ENCODE measurements at places on chromosomes 4 and X. TPM values are rescaled to one million over a fixed set of nuclear protein-coding genes. Genes with fewer than 3 reads are reported as not detected.

- no peak for DNase-seq
Measured at GRCh38 chr4:86759298-86759697, 89.9 kb downstream of the SLC10A6 start.

GRCh38 chr4:7006411-7006810, 36.8 kb upstream of the TADA2B start:
- DNase-seq, result no peak

GRCh38 chrX:43702079-43702524, 46.0 kb downstream of the MAOA start:
- no peak for DNase-seq

DNA sequence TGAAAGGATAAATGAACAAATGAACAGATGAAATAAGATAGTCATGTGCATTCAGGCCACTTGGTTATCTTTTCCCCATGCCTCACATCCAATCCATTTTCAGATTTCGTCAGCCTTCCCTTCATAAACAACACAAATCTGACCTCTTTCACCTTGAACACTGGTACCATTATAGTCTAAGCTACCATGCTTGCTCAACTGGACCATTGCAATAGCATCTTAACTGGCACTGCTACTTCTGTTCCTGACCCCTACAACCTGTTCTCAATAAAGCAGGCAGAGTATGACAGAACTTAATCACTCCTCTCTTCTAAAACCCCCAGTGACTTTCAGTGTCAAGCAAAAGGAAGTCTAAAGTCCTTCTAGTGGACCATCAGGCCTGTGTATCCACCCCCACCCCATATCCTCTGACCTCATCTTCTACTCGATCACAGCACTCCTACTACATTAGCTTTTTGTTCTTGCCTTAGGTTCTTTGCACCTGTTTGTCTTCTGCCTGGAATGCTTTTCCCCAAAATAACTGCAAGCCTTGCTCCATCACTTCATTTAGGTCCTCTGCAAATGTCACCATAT, 40.7 kb downstream of the LARP7 start:
- no peak for DNase-seq

- no peak for DNase-seq
Measured at GRCh38 chrX:130566028-130566683, 164.4 kb downstream of the RBMX2 start.

DNA sequence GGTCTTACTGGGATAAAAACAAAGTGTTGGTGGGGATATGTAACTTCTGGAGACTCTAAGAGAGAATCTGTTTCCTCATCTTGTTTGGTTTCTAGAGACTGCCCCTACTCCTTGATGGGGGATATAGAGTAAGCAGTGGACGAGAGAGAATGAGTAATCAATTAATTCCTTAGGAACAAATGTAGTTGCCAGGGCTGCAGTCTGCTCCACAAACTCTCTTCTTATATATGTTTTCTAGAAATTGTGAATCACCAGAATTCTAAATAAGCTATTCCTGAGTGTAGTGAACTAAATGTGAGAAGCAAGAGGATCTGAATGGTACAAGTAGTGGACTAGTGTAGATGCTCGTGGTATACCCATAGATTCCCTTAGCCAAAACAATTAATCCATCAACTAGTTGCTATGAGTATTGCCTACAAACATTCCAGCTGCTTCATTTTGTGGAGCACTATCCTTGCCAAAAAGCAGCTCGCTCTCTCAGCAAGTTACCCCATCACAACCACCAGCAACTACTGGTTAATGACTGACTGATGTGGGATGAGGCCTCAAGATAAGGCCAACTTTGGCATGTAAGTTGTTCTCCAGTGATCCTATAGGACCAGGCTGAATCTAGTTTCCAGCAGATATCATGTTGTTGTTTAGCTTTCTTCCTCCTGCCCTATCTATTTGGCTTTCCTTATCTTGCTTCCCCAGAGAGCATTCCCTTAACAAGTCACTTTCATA, 273.0 kb downstream of the SLC7A11 start:
- no peak for DNase-seq

DNA sequence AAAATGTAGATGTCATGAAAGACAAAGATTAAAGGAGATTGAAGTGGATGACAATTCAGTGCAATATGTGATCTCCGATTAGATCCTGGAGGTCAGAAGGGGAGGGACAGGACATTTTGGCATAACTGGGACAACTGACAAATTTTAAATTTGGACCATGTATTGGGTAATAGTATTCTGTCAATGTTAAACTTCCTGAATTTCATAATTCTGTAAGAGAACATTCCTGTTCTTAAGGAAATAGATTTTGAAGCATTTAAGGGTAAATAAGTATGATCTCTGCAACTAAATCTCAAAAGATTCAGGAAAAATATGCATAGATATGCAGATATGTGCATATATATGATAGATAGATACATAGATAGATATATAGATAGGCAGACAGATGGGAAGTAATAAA, 11.0 kb downstream of the ODAPH start:
- no peak for DNase-seq

- DNase-seq, result no peak
Measured at GRCh38 chr4:2364654-2365053, 53.8 kb downstream of the ZFYVE28 start.

- no peak for DNase-seq
Measured at GRCh38 chrX:31894152-31894551, 822.3 kb upstream of the FTHL17 start.

DNA sequence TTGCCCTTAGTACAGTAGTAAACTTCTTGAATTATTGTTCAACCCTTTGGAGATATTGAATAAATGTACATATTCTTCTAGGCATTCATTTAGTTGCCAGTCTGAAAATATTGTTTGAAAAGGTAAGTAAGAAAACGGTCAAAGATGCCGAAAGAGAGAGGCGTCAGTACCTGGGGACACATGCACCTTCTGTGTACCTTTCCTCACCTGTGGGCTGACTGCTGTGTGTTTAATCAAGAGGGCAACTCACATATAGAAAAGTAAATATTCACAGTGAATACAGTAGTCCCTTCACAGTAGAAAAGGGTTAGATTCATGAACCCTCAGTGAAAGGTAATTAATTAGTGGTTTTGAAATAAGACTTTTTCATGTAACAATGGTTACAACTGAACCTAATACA, 6.9 kb downstream of the ANXA10 start:
- DNase-seq, result no peak

GRCh38 chr4:1354983-1355275, 7.9 kb downstream of the UVSSA start:
- no peak for DNase-seq

GRCh38 chrX:12819222-12819621, 28.0 kb downstream of the PRPS2 start:
- DNase-seq, result no peak

GRCh38 chrX:35166023-35166422, 223.4 kb downstream of the FAM47B start:
- DNase-seq, result no peak

DNA sequence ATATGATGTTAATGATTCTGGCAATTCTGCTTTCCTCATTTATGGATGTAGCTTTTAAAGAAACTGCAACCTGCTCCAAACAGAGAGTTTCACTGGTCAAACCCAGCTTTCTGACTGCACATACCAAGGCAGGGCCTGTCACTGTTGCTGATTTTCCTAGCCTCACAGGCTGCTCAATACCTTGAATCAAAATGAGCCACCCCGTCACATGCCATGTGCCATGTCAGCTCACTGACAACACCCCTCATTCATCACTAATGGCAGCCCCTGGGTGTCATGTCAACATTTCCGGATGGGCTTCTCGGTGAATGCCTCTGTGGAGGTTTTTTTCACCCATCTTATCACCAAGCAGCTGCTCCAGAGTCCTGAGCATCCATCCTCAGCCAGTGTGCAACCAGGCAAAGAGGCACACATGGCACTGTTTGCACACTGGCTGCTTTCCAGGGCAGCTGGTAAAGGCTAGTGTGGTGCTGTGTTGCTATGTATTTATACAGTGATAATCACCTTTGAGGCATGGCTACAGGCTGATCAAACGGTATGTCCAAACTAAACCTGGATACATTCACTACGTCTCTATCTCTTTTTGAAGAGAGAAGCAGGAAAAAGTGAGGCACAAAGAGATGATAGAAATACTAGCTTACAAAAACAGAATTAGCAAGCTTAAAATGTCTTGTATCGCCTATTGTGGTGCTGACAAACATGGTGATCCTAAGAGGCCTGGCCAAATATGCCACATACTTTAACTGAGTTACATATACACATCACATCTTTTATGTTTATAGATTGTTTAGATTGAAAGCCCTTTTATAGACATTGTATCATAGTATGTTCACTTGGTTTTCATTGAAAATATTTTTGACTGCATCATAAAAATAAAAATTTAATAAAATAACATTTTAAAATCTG, 94.6 kb upstream of the INPP4B start:
- no peak for DNase-seq

DNA sequence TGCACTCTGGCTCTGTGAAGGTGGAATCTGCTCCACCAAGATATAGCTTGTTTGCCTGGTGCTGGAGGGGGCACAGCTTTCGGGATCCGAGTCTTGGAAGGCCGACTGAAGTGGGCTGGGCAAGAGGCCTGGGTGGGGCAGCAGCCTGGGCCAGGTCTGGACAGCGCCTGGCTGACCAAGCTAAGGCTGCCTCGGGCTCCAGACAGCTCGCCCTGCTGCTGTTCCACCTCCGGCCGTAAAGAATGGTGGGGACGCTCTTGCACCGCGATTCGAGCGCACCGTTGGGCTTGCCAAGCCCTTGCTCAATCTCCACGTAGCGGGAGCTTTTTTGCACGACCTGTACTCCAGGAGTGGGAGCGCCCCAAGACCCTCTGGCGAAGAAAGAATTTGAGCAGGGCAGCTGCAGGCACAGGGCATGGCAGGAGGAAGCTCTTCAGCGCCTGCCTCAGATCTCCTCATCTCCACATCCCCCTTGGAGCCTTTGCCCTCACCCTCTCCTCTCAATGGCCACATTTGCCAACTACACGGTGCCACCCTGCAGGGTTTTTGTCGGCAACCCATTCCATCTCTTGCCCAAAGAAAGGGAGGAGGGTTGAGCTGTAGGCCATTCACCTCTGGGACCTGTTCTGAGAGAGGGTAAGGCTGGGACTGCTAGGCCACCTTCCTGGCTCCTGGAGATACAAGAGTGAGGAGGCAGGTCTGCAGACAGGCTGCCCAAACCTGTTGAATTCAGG, 18.9 kb downstream of the CNGA2 start:
- peak; percentile 74 for DNase-seq

- no peak for DNase-seq
Measured at GRCh38 chr4:82998898-82999297, 11.7 kb downstream of the LIN54 start.

DNA sequence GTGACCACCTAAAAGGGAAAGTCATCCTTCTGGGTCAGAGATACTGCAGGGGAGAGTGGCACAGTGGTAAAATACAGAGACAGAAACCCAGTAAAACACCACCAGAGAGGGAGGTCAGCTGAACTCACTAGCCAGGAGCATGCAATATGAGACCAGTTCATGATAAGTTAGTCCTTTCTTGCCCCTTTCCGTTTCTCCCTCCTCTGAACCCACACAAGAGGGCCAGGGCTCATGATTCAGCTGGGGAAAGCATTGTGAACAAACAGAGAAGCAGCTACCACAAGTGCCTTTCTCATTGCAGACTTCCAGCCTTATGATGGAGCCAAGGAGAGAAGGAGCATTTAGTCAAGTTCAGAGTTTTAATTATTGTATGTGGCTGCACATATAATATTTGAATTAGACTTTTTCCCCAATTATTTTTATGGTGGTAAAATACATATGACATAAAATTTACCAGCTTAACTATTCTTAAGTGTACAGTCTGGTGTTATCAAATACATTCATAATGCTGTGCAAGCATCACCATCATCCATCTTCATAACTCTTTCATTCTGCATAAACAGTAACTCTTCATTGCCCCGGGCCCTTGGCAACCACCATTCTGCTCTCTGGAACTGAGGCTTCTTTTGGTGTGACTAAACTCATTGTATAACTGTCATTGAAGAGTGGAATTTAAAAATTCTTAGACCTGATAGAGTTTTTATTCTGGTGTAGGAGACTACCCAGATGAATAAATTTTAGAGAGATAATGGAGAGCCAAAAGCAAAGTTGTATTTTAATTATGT, 114.6 kb downstream of the DDIT4L start:
- DNase-seq, result no peak

GRCh38 chr4:53116954-53117353, 248.9 kb downstream of the SCFD2 start:
- DNase-seq, result no peak

- DNase-seq, result no peak
Measured at GRCh38 chrX:12887767-12888166, 18.7 kb upstream of the TLR8 start.

GRCh38 chr4:7326306-7326692, 108.4 kb downstream of the PSAPL1 start:
- no peak for DNase-seq

- peak; percentile 70 for DNase-seq
Measured at GRCh38 chrX:24024819-24025740, 1.9 kb downstream of the KLHL15 start.

IL21 gene
- total RNA-seq, result not detected

SPIN2B gene
- 10.6 TPM for total RNA-seq

ADGRG2 gene
- total RNA-seq, result 10.8 TPM

PABPC4L gene
- total RNA-seq, result 4.6 TPM

AVPR2 gene
- total RNA-seq, result not detected

NR0B1 gene
- 0.16 TPM for total RNA-seq

RPS6KA3 gene
- total RNA-seq, result 12.2 TPM

NXF2B gene
- 0.85 TPM for total RNA-seq

FGA gene
- not detected for total RNA-seq

ENOX2 gene
- 7.3 TPM for total RNA-seq

GUCY1B1 gene
- 4.3 TPM for total RNA-seq

SMIM10 gene
- 2.1 TPM for total RNA-seq

SHISA3 gene
- total RNA-seq, result 6.6 TPM

TMEM128 gene
- 22.7 TPM for total RNA-seq

HELT gene
- total RNA-seq, result not detected

Data from GM23338 (cell line).